Progenitor cell of endocrine pancreas (in vitro differentiated cells): ENCODE measurements at places on chromosomes 16 and 17.

GRCh38 chr16:46690281-46691178 is 1.1 kb downstream of the ORC6 start:
- DNase-seq = no peak

DNA sequence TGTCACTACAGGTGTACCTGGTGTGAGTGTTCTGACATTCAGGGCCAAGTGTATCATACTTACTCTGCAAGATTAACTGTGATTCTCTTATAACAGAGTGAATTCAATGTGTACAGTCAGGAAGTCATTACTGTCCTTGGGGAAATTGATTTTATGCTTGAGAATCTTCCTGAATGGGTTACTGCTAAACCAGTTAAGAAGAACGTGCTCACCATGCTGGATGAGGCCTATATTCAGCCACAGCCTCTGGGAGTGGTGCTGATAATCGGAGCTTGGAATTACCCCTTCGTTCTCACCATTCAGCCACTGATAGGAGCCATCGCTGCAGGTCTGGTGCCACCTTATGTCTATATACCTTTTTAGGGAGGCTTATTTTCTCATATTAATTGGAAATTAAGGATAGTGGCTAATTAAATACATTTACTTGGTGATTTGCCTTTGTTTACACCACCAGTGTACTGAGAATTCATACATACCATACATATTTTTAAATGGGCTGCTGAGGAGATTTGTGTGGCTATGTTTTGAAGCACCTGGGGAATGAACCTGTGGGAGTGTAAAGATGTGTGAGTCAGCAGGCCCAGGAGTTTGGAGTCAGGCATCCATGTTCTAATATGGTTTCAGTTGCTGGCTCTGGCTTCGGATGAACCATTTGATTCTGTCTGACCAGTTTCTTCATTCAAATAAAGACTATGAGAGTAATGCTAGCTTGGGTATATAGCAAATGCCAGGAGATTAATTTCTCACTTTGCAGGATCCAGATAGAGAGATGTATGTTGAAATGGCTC is 3.1 kb downstream of the ALDH3A2 start:
- no peak for DNase-seq

DNA sequence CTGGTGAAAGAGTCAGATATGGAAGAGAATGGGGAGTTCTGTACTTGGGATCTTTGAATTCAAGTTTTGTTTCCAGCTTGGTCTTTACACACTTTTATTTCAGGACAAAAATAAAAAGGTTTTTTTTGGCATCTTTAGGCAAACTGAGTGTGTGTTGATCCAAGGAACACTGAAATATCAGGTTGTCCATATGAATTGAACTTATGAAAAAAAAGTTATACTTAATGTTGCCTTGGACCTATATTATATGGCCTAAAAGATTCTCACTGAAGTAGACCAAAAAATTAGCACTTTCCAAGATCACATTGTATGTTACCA is 14.9 kb downstream of the KPNB1 start:
- DNase-seq = no peak

GRCh38 chr17:49585422-49586027 is 9.9 kb downstream of the NXPH3 start:
- DNase-seq = no peak

- no peak for DNase-seq
Observed at GRCh38 chr16:25009822-25010221, 5.3 kb downstream of the ARHGAP17 start.

GRCh38 chr17:7213895-7214299 is 5.7 kb downstream of the DLG4 start:
- DNase-seq = peak; percentile 76
